ENCODE measurements at places on chromosomes 6 and 20.
A peak's percentile ranks its signal among the peaks of the same experiment; 100 is the strongest.

DNA sequence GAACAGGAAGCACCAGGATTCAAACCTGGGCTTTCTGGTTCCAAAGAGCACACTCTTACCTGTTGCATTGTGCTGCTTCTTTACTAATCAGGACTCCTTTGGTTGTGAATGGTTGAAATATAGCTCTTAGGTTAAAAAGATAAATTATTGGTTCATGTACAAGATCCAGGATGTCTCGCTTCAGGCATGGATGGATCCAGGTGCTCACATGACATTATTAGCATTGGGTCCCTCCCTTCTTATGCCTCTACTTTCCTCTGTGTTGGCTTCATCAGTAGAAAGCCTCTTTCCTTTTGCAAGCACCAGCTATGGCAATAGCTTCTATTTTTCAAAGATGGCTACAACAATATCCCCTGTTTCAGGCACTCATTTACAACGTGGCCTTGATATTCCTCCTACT lies 217.7 kb upstream of the SULF2 start:
- DNase-seq: no peak

- peak; percentile 58 for DNase-seq
Measured at GRCh38 chr6:56359201-56359899, 112.0 kb upstream of the COL21A1 start.

DNA sequence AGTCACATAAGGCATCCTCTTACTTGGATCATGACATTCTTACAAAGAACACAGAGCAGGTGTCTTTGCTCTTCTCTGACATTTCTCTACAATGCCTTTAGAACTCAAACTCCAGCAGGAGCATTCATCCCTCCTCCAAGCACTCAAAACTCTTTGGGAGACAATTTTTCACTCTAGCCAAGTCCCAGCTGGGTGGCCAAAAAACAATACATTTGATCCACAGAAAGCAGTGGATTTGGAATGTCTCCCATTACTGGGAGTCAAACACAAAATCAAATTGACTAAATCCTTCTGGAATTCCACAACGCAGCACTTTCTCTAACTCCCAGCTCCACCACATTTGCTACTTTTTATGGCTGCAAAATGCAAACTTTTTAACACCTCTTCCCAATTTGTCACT lies 108.6 kb upstream of the VGLL2 start:
- no peak for DNase-seq

- DNase-seq: no peak
Measured at GRCh38 chr6:17987447-17987696, at the start of gene KIF13A. KIF13A (minus strand) TSS chr6:17987635; CDS start chr6:17987463, 172 bp downstream.

- DNase-seq: no peak
Measured at GRCh38 chr20:62548471-62548870, 72.7 kb upstream of the GATA5 start.

DNA sequence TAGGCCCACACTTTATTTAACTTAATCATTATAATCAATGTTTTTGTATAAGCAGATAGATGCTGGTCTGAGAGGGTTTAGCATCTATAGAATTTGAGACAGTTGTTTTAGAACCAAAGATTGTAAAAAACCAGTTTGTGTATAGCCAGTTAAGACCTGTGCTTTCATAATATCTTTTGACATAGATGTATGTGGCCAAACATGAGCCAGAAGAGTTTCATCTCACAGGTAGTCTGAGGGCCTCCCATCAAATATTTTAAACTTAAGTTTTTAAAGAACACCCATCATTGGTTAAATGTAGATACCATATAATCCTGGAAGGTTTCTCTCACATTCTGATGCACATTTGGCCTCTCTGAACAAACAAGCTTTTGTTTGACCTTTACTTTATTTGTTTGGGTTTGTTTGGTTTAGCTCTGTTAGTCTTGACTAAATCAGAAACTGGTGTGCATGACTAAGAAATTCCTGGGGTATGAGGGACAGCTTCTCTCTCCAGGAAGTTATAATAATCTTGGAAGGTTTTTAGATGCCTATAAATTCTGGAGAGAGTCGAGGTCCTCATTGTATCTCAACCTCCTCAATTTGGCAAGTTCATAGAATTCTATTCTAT lies 58.0 kb upstream of the TMEM200A start:
- DNase-seq: peak; percentile 69

DNA sequence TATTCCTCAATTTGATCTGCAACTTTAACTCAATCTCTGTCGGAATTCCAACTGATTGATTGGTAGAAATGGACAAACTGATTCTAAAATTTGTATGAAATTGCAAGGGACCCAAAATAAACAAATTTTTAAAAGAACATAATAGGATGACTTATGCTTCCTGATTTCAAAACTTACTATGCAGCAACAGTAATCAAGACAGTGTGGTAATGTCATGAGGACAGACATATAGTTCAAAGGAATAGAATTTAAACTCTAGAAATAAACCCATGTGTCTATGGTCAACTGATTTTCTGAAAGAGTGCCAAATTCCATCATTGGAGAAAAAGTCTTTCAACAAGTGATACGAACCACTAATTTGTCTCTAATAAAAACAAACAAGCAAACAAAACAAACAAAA lies 1320.1 kb upstream of the GJE1 start:
- no peak for DNase-seq

DNA sequence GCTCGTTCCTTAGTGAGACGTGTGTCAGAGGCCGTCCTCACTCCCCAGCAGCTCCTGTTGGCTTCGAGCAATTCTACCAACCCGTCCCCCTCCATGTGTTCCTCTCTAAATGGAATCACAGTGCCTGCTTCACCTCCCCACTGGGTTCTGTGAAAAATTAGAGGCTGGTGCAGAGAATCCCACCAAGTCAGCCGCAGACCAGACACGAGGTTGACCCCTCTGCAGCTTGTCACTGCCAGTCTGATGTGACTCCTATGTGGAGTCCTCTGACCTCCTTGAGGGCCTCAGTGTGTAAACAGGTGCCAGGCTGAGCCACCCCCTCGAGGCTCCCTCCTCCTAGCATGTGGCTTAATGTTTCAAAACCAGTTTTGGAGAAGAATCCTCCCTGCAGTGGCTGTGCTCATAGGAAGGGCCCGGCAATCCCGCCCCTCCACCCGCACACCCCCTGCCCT lies 12.6 kb upstream of the IRF4 start:
- DNase-seq: no peak

DNA sequence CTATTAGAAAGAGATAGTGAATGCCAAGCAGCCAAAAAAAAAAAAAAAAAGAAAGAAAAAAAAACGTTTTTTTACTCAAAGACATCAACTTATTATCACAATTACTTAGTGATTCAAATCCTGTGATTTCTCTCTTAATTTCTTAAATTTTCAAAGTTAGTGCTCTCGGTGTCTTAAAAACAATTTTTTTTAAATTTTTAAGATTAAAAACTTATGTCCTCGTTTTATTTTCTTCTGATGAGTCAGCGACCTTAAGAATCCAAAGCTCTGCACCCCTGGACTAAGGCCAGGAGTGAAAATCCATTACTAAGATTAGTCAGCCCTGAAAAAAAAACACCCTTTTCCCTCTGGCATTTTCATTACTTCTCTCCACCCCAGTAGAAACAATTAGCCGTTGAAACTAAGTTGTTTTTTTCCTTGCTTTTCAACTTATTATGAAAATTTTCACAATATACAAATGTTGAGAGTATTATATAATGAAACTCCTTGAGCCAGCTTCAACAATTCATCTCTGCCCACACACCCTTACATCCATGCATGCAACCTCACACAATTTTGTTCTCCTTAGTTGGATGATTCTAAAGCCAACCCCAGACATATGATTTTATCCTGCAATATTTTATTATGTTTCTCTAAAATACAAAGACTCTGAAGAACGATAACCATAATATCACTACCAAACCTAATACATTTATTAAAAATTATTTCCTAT lies 85.6 kb upstream of the CARMIL1 start:
- peak; percentile 85 for DNase-seq

- no peak for DNase-seq
Measured at GRCh38 chr20:59207742-59208357, 44.2 kb downstream of the ZNF831 start.

DNA sequence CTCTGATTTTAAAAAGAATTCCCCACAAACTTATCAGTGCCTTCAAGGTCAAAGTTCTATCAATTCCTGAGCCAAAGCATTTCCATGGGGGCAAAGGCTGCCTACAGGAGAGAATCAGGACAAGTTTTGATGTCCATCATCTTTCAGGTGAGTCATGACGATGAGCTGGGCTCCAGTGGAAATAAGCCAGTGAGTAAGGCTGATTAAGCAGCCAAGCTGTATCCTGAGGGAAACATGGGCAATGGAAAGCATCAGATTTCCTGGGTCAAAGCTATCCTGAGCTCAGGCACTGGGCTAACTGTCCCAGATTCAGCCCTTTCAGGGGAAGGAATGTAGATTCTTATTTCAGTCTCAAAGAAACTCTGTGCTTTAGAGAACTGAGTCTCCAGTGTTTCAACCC lies 377.4 kb downstream of the CD109 start:
- no peak for DNase-seq

DNA sequence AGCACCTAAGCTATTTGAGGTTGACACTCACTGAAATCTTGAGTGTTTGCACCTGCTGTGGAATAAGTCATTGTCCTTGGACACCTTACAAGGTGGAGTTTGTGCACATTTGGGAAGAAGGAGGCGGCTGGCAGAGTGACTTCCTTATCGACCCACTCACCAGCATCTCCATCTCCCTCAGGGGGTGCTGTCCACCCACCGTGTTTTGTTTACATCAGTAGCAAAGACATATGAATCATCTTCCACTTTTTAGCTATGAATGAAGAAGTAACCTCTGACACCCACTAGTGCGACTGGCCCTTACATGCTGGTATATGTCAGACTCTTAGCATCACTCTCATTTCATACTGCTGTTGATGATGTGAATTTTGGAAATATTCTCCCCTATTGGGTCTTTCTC lies 119.5 kb upstream of the SGK1 start:
- no peak for DNase-seq

DNA sequence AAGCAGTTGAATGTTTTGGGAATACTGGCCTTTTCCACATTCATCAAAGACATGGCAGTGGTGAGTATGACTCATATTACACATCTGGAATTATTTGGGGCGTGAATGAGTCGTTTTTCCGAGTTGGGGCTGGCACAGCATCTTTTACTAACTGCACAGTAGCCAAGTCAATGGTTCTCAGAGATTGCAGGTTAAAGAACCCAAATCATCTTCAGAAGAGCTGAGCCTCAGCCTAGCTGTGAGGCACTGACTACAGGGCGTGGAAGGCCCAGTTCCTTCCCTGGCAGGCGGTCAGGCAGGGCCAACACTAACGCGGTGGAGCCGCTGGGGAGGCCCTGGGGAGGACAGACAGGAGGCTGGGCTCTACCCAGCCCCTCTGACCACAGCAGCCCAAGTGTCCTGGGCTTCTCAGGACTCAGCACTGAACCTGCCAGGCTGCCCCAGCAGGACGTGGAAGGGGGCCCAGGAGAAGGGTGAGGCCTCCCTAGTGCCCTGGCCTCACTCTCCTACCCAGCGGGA lies 20.1 kb upstream of the HELZ2 start:
- DNase-seq: no peak

DNA sequence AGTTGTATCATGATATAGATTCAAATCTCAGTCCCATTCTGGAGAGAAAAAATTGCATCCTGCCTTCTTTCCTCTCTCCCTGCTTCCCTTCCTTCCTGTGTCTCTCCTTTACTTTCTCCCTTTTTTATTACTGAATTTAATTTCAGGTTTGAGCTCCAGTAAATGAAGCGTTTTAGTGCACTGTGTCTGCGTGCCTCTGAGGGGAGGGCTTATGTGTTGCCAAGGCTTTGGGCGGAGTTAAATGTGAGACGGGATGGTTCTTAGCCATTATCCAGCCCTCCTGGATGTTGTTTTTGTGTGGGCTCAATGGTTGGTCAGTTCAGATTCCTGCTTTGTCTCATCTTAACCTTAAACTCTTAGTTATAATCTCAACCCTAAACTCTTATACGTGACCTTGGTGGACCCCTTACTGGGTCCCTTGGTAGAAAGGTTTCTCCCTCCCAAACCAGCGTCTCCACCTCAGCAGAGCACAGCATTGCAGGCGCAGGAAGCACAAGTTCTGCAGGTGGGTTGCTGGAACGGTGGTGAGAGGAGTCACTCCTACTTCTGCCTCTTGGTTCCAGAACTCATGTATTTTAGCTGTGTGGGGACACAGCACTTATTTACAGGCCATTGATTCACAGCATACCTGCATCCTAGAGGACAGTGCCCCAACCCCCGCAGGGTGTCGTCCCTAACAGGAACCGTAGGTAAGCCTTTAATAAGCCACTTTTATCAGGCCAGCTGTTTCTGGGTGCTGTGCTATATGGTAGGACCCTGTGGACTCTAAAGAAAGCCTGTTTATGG lies 68.5 kb downstream of the DNAH8 start:
- no peak for DNase-seq

DNA sequence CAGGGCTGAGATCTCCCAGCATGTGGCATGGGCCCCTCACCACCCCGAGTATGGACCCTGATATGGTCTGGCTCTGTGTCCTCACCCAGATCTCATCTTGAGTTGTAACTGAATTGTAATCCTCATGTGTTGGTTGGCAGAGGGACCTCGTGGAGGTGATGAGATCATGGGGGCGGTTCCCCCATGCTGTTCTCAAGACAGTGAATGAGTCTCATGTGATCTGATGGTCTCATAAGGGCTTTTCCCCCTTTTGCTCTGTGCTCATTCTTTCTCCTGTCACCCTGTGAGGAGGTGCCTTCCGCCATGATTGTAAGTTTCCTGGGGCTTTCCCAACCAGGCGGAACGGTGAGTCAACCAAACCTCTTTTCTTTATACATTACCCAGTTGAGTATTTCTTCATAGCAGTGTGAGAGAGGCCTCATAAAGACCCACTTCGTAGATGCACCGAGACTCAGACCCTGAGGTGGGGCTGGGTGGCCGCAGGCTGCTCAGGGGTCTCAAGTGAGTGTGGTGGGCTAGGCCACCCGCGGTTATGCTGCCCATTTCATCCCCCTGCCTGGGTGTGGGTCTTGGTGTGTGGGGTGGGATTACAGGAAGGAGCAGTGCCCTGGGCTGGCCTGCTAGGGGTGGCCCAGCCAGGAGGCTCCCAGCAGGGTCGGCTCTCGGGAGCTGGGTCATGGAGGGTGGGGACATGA lies 26.2 kb upstream of the GATA5 start:
- no peak for DNase-seq

DNA sequence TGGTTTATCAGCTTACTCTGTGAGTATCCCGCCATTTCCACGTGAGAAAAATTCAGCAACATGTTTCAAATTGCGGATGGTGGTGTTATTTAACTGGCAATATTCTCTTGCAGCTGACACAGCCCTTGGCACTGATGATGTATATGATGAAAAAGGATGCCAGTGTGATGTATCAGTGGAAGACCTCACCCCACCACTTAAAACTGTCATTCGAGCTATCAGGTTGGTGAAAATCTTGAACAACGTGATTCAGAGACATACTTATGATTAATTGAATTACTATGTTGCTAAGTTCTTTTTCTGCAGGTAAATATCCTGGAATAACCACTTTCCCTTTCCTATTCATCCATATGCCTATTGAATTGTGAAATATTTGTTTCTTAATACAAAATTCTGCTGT lies 55.7 kb downstream of the KHDC1L start:
- DNase-seq: no peak

All from AG04450 (cell line).